Mammary epithelial cell (primary cell): ENCODE measurements at places on chromosomes 2 and 18.

DNA sequence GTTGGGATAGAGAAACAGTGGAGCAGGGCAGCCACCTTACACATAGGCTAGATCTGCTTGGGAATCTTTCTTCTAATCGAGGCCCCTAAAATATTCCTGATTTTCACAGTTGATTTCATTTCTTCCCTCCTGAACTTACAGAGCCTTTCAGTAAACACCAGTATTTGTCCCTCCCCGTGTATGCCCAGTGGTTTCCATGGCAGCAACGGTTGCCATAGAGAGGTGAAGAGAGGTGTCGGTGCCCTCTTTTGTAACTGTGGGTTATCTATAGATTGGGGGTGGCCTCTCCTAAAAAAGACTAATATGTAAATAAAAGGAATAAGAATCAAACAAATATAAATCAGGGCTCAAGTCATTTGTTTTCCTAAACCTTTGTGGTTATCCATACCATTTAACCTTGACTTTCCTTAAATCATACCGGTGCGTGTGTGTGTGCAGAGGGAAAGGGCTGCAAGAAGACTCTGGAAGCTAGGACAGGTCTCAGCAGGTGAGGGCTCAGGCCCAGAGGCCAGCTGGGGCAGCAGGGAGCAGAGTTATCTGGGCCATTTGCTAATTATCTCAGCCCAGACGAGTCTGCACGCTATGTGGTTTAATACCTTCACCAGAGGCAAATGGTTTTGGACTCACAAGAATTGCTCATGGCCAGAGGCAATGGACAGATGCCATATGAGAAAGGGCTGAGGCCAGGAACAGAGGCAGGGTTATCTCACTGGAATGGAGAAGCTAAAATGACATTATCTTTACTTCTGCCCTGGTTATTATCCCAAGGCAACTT is 35.5 kb downstream of the LIPG start:
- DNase-seq, result peak; percentile 91

- DNase-seq, result no peak
These were observed 101.3 kb downstream of the CAPN13 start for GRCh38 chr2:30705711-30706533.

DNA sequence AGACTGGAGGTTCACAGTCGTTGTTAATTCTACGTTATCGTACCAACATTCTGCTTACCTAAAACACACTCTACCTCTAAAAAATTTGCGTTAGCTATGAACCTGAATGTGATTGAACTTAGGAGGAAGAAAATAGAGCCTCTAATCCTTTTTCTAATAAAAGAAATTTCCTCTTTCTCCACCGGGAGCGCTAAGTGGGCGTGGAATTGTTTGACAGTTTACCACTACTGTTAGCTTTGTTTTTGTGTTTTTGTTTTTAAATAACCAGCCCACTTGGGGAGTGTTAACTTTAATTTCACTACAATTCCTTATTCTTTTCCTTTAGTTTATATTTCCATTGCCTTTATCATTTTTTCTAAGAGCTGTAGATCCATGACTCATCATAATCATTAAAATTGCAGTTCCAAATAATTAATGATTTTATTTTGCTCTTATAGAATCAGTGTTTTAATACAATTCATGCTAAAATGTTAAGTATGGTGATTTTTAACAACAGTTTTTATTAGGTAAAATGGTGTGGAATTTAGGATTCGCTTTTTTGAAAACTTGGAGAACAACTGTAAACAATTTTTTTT is 55.0 kb upstream of the ITM2C start:
- no peak for DNase-seq

GRCh38 chr2:207513551-207514257 is 16.1 kb upstream of the CREB1 start:
- DNase-seq, result peak; percentile 96

DNA sequence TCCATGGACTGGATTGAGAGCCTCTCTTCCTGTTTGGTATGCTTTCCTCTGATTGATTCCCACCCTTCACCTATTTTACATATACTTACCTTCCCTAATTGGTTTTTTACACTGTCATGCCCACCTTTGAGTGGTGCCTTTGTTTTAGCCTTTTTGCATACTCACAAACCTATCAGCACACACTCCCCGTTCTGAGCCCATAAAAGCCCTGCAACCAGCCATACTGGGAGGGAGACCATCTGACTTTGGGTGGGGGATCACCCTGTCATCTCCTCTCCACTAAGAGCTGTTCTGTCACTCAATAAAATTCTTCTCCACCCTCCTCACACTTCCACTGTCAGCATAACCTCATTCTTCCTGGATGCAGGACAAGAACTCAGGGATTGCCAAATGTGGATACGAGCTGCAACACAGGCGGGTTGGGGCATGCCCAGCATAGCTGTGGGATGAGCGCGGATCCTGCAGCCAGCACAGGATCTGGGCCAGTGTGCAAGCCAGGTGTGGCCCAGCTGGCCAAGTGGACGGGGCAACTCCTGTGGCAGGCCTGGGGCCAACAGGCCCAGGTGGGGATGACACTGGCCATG is 9.4 kb upstream of the MOB1A start:
- peak; percentile 94 for DNase-seq

DNA sequence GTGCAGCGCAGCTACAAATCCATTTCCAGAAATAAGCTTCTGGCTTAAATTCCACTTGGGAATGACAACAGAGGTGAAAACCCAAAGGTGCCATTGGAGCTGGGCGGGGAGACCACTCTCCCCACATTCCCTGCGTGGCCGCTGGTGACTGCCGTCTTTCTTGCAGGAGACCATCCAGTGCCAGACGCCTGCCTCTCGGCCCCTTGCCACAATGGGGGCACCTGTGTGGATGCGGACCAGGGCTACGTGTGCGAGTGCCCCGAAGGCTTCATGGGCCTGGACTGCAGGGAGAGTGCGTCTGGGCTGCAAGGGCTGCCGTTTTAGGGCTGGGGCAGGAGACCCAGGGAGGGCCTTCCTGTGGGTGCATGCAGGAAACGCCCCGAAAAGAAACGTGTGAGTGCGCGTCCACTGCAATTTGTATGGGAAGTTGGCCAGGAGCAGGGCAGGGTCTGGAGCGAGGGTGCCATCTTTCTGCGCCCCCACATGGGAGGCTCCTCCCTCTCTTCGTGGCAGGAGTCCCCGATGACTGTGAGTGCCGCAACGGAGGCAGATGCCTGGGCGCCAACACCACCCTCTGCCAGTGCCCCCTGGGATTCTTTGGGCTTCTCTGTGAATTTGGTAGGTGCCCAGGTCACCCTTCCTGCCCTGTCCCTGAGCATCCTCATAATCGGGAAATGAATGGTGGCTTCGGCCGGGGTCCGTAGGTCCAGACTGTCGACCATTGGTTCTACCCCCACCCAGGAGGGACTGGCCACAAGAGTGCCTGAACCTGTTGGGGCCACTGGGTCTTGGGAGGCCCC is 49.9 kb downstream of the SNED1 start:
- no peak for DNase-seq

GRCh38 chr2:205734436-205735037 is 52.2 kb downstream of the NRP2 start:
- peak; percentile 32 for DNase-seq

DNA sequence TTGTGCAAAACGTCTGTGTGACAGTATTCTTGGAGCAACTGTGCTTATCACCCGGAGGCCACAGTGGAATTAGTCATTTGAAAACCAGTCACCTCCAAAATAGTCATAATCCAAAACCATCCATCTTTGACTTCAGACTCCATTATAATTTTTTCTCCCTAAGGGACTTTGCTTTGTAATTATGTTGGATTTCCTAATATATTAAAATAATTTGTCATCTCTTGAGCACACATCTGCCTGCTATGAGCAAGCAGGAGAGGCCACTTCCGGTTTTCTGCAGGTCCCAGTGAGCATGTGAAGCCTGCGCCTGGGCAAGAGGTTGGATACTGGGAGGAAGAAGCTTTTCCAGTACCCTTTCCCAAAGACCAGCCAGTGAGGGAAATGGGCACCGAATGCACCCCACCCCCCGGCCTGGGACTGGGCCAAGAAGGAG is 57.7 kb downstream of the ODC1 start:
- DNase-seq, result no peak

DNA sequence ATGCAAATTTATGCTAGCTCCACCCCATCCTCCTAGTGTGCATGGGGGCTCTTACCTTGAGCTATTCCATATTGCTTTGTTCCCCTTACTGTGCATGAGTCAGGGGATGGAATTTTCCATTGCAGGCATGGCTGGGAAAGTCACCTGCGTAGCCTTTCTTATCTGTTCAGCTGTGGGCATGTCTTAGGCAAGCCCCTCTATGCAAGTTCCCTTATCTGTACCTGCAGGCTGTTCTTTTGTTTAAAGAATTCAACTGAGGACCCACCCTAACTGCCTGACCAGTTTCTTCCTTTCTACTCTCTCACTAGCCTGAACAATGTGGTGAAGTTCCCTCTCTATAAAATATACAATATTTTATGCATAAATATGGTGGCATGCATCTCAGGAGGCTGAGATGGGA is 54.2 kb upstream of the CDCA7 start:
- no peak for DNase-seq

DNA sequence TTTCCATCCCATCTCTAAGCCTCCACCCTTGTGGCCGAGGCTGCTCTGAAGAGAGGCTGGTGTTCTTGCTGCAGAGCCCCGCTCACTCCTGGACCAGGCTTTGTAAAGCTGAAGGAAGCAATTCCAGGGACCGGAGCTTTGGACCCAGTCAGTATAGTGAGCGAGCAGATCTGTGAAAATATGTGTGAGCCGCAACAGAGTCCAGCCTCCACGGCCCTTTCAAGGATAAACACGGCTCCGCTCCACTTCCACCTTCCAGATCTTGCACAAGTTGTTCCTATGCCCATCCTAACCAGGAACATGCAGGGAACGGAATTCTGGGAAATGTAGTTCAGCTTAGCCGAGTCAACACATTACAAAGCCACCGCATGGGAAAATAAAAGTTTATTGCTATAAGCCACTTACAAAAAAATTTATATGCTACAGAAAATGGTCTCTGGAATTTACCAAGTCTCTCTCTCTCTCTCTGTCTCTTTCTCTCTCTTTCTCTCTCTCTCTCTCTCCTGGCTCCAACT is 151.7 kb upstream of the ZNF521 start:
- DNase-seq, result peak; percentile 55

DNA sequence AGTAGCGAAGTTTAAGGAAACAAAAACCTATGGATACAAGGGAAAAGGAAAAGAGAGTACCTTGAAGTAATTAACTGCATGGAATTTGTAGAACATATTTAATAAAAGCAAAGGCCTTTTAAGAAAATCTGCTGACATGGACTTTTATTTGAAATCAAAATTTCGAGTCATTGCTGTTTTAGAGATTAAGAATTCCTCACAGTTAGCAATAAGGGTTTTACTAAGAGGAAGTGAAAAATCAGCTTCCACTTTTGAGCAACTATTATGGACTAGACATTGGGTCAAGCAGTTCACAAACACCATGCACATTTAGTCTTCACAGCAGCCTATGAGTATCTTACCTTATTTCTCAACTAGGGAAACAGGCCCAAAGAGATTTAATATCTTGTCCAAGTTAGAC is 876.3 kb downstream of the BCL11A start:
- no peak for DNase-seq

GRCh38 chr2:170271340-170271739 is 93.4 kb downstream of the MYO3B start:
- DNase-seq, result no peak

- no peak for DNase-seq
These were observed 43.0 kb upstream of the CTLA4 start for GRCh38 chr2:203824603-203825002.

GRCh38 chr18:54973046-54973445 is 13.8 kb upstream of the CCDC68 start:
- DNase-seq, result no peak
